ENCODE measurements at places on chromosomes 1 and 21.

GRCh38 chr1:115829023-115829674 is 11.8 kb downstream of the NHLH2 start:
- DNase-seq = no peak

DNA sequence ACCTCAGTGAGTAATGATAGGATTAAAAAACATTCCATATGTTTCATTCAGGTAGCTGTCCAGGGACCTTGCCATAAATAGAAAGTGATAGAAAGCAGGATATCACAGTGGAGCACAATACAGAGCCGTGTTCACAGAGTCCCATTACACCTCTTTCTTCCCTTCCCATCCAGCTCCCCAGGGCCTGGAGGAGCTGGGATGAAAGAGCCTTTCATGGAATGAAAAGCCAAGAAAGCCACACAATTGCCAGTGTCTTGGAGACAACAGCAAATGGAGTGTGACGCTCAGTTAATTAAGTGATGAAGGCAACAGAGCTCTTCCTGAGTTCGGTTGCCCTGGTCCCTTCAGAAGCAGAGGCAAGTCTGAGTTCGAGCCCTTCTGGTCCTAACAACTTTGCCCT is 387.3 kb upstream of the PLXNA2 start:
- no peak for DNase-seq

- no peak for DNase-seq
These were observed 47.6 kb downstream of the ARHGEF16 start for GRCh38 chr1:3501856-3502640.

DNA sequence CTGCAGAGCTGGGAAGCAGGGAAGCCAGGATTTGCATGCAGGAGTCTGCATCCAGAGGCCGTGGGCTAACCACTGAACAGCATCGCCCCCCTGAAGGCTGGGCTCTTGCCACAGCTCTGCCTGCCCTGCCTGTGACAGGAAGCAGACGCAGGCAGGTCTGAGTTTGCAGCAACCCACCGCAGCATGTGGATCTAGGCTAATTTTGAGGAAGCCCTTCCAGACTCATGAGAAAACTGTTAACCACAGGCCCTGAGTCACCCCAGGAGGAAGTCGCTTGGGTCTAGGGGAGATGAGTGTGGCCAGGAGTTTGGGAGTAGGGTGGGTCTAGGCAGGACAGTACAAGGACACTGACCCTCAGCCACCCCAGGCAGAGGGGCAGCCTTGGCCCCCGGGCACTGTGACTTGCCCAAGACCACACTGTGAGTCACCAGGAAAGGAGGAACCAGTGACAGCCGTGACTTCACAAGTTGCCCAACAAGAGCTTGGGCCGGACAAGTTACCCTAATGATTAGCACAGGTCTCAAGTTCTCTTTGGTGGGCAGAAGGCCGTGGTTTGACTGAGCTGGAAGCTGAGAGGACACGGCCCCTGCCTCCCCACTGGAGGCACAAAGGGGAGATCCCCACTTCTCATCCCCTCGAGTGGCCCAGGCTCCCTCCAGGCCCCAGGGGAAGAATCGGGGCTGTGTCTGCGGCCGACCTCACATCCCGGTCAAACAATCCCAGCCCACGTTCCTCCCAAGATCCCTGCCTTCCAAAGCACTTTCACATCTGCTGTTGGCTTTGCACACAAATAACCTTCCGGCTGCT is 826 bp downstream of the LAPTM5 start:
- DNase-seq = peak; percentile 66

- no peak for DNase-seq
These were observed 24.4 kb downstream of the ELAPOR1 start for GRCh38 chr1:109138358-109138757.

- no peak for DNase-seq
These were observed at the start of gene DLGAP3 for GRCh38 chr1:34929497-34929852. Gene DLGAP3 (minus strand): TSS chr1:34929650. CDS start chr1:34905383, 24,267 bp downstream.

DNA sequence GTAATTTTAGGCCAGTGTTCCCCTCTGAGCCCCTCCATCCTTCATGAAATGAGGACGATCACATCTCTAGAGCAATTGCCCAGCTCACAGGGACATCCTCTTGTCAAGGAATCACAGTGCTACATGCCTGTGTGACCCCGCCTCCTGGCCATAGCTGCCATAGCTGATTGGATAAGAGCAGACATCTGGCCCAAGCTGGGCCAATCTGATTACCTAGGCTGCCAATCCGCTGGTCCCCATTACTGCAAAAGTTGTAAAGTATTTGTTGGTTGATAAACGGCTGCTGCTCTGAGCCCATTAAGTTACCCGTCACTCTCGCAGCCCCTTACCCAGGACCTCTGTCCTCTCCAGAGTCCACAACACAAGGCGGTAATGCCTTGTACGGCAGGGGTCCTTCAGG is 8.3 kb downstream of the NT5C1A start:
- no peak for DNase-seq

GRCh38 chr1:201886103-201886885 is 2.4 kb upstream of the SHISA4 start:
- no peak for DNase-seq

DNA sequence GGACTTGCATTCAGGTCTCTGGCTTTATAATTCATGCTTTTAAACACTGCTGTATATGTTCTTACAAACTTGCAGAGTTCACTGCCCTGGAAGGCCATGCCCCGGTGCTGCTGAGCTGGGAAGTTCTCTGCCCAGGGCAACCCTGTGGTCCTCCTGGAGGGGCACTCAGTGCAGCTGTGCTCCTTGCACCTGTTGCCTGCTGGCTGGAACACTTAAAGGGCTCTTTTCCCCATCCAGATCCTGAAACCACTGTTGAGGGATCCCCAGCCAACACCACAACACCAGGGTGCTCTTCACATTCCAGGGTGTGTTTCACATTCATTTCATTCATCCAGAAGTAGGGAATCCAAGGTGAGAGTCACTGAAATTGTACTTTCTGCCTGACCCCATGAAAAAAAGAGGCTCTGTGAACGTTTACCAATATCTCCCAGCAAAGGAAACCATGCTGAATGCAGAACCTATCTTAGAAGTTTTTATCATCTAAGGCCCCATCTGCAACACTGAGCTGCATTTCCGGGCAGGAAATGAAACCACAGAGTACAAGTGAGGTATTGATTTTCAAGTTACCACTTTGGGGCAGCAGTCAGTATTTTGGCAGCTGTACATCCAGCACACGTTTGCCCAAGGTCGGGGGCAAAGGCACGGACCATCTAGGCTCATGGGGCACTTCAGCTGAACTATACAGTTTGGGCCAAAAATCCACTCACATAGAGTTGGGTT is 16.4 kb upstream of the KIAA0040 start:
- peak; percentile 60 for DNase-seq

- DNase-seq = no peak
These were observed 131.2 kb downstream of the CDC7 start for GRCh38 chr1:91631718-91632330.

DNA sequence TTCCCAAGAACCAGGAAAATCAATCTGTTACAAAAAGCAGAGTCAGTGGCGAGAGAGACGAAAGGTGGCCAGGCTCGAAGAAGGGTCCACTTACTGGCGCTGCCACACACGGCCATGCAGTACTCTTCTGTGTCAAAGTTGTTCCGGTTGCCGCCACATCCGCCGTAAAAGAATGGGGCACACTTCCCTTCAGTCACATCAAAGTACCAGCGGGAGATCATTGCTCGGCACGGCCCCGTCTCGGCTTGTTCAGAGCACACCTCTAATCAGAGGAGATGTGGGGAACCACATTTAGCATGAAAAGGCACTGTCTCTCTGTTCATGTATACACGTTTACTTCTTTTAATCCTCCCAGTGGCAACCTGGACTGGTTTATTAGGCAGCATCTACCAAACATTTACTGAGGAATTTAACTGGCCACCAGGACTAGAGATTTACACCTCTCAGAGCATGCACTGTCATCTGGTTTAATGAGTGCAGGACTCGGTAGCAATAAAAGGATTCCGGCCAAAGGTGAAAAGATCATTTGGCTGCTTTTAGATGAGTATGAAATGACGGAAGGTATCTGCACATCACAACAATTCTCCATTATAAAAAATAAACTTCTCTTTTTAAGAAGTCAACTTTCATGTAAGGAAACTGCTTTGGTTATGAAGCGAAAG is 170.5 kb downstream of the APP start:
- peak; percentile 22 for DNase-seq

Measured in activated T-helper 2 cell treated with anti-CD3 and anti-CD28 coated beads, Interferon-gamma antibody, Interleukin-2, Interleukin-4, amounts not matched to agents 10 μg/mL and 5 μg/mL and 100 μg/mL, durations not matched to agents 14 hours and 24 hours and 36 hours (primary cell).